ENCODE measurements at places on chromosomes 3 and 15. TPM values are rescaled to one million over a fixed set of nuclear protein-coding genes. Genes with fewer than 3 reads are reported as not detected.

STRC gene
- under 0.01 TPM for total RNA-seq

GRCh38 chr3:122727294-122727693 lies 46.7 kb downstream of the PARP14 start:
- DNase-seq: no peak

LINGO1 gene
- under 0.01 TPM for total RNA-seq

GRCh38 chr3:76367281-76367680 lies 581.9 kb upstream of the ZNF717 start:
- DNase-seq: no peak

COPS2 gene
- 101 TPM for total RNA-seq

SPATA12 gene
- not detected for total RNA-seq

DNA sequence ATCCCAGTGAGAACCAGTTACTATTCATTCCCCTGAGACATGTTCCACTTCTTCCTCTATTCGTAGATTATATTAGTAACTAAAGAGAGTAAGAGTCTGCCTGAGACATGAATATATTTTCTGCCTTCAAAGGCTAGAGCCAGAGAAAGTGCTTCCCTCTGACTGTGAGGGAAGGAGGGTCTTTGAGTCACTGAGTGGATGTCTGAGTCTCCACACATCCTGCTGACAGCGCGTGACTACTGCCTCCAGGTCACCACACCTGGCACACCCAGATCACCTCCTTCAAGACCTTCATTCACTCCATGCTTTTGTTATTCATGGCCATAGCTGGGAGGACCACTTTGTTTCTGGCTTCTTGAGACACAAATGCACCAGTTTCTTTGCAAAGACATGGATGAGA lies 135.6 kb downstream of the SOX2 start:
- DNase-seq: no peak

RPN1 gene
- total RNA-seq: 473 TPM

All from osteoblast (primary cell).